ENCODE measurements at places on chromosomes 2 and 18.
A peak's percentile ranks its signal among the peaks of the same experiment; 100 is the strongest.

GRCh38 chr2:220473611-220474010 lies 846.2 kb downstream of the SLC4A3 start:
- DNase-seq: no peak

- no peak for DNase-seq
Measured at GRCh38 chr2:170362313-170362870, 184.4 kb downstream of the MYO3B start.

DNA sequence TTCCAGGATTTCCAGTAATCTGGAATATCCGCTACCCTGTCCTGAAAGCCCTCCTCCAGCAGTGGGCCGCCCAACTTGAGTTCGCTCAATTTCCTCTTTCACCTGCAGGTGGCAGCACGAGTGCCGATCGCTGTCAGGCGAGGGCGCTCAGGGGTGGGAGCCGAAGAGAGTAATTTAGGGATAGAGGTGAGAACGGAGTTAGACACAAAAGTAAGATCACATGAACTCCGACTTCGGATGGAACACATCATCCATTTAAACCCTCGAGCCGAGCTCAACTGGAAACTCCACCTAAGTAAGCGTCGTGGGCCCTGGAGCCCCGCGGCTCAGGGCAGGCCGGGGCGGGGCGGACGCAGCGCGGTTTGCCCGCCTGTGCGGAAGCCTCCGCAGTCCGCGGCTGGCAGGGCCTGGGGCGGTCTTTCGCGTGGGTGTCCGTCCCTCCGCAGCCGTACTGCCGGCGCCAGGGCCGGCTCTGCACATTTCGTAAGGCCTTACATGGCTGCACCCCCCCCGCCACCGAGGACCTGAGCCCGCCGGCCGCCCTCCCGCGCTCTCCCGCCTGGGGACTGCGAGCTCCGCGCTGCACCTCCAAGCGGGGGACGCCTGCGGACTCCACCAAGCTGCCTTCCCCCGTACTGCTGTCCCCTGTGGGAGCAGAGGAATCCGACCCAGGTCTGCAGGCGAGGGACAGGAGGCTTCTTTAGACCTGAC lies 61.2 kb downstream of the SEMA4F start:
- DNase-seq: peak; percentile 78

DNA sequence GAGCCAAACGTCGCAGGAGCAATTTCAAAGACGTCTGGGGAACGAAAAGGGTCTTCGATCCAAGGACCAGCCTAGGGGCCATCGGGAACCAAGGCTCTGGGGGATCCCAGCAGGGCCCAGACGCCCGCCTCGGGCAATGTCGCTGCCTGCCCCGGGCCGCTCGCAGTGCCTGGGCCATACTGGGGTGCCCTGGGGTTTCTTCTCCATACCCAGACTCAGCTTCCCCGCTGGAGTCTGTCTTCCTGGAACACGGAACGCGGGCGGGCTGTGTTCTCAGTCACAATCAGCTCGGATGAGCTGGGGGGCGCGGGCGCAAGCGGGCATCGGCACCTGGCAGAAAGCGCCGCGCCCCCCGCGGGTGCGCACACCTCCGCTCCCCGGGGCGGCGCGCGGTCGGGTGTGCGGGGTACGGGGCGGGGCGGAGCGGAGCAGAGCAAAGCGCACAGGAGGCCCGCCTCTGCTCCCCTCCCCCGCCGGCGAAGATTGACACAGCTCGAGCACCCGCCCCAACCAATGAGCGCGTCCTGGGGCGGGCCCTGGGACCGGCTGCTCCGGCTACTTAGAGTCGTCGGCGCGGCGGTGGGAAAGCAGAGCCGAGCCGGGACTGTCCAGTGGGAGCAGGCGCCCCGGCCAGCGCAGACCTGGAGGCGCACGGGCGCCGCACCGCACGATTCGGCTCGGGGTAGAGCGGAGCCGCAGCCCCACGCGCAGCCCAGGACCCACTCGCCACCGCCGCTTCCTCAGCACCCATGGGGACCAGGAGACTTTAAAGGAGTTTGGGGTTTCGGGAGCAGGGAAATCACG lies at the start of gene LRATD1:
Gene LRATD1 (plus strand): TSS at position 585 of the 804 bp plus-strand sequence. CDS start 1,263 bp downstream, outside the sequence.
- DNase-seq: no peak

GRCh38 chr18:70554854-70555445 lies 266.1 kb downstream of the SOCS6 start:
- no peak for DNase-seq

DNA sequence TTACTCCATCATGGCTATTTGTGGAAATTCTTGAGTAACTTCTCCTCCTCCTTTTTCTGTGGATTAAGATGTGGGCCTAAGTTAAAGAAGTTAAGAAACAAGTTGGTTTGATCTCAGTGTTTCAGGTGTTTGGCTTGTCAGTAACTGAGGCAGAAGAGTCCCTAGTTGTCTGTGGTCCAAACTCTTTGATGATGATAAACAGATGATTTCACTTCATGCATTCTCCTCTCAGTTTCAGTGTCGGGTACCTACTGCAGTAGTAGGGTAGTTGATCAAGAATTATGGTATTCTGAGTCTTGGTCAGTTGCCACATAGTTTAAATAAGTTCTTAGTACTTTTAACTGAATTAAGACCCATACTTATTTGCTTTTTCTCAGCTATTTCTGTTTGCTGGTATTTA lies 85.6 kb downstream of the NCOA1 start:
- no peak for DNase-seq

DNA sequence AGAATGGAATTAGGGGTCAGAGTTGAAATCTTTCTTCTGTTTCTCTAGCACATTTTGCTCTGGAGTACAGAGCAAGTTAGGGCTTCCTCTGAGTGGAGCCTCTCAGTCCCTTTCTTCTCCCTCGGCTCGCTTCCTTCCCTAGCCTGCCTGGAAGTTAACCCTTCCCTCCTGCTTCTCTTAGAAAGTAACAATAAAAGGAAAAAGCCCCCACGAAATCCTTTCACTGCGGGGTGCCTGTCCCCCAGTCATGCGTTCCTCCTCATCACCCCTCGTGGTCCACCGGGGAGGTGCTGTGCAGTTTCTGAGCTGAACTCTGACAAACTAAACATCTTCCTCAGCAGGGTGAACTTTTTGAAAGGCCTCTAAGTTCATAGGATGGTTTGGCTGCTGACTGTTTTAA lies 2.0 kb downstream of the IGFBP2 start:
- DNase-seq: no peak

GRCh38 chr2:177029901-177030300 lies 182.7 kb upstream of the HNRNPA3 start:
- DNase-seq: no peak

DNA sequence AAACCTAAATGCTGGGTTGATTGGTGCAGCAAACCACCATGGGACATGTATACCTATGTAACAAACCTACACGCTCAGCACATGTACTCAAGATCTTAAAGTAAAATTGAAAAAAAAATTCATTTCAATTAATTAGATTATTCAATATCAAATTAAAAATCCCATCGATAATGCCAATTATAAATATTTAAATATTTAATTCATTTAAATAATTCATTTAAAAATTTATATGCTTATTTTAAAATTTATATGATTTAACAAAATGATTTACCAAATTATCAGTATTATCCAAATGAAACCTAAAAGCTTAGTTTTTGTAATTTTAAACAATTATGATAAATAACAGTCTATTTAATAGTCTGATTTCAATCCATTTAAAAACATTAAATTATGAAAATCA lies 560.4 kb downstream of the NUP35 start:
- DNase-seq: no peak

- no peak for DNase-seq
Measured at GRCh38 chr18:75455249-75456198, 28.0 kb upstream of the SMIM21 start.

DNA sequence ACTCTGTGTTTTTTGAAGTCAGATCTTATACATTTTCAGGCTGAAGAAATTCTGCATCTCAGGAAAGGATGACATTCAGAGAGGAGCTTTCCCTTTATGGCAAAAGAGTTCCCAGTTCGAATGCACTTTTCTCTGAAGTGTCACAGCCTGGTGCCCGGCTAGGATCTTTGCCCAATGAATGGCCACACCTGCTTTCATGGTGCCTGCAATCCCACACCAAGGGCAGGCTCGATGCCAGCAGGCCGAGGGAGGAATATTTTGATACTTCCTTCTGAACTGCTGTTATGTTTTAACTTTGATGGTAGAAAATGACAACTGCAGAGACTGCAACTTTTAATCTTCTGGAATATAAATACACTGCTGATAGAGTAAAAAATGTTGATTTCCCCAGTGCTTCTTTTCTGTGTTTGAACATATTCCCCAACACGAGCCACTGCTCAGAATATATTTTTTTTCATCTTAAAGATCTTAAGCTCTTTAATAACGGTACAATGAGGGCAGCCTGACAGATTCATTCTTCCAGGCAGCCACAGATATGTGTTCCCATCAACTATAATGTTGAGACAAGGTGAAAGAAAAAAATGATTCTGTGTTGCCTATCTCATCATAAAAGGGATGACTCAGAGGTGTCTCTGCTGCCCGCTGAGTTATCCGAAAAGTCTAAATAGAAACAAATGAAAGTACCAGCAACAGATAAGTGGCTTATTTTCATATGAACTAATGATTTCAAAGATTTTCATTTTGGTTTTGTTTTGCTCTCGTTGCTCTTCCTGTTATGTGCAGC lies 848.5 kb downstream of the DCDC2C start:
- no peak for DNase-seq

- no peak for DNase-seq
Measured at GRCh38 chr2:203594541-203594940, 59.4 kb upstream of the RAPH1 start.

- DNase-seq: no peak
Measured at GRCh38 chr2:218780046-218780445, 1.9 kb upstream of the CYP27A1 start.

GRCh38 chr2:33134086-33134771 lies 187.5 kb downstream of the LTBP1 start:
- DNase-seq: no peak

DNA sequence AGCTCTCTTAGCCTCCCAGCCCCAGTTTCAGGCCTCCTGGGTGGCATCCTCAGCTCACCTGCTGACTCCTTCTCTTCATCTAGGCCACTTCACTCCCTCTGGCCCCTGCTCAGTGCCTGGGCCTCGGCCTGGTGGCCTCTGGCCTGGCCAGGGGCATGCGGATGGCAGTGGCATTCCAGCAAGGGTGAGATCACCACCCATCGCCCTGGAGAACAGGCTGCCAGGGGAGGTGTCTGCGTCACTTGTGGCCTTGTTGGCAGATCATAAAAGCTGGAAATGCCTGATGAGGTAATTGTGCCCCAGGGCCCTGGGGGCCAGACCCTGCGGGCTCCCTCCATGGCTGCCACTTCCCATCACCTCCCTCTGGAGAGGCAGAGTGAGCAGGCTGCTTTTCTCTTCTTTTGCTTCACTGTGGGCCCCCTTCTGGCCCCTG lies 72.5 kb upstream of the SMAD2 start:
- no peak for DNase-seq

DNA sequence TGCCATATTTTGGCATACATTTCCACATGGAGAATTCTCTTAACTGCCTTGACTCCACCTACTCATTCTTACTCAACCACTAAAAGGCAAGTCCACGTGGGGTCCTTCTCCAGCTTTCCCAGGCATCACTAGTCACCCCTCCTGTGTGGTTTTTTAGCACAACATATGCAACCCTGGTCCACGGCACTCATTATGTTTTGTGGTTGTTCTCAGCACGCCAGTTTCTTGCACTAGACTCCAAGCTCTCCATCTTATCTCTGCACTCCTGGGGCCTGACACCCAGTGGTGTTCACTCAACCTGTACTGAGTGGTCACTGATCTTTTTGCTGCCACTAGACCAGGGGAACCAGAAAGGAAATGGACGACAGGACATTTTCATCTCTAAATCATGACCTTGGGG lies 18.0 kb downstream of the MARCHF4 start:
- no peak for DNase-seq

DNA sequence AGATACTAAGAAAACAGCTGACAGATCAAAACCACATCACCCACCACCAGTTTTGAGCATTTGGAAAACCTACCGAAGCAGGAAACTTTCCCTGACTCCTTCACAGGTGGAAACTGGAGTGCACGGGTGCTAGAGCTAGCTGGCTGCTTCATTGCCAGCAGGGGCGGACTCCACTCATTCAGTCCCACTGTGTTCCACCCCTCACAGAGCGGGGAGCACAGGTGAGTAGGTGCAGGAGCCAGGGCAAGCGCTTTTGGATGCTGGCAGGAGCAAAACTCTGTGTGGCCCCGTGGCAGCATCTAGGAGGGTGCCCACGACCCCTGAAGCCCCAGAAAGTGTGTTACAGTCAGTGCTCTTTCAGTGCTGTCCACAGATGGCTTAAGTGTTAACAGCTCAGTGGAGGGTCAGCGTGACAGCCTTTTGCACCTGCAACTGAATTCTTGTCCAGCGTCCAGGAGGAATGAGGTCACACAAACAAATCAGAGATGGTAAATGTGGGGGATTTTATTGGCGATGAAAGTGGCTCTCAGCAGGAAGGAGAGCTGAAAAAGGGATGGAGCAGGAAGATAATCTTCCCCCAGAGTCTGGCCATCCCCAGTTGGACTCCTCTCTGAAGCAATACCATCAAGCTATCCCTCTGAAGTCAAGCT lies 71.1 kb downstream of the TMEM163 start:
- no peak for DNase-seq

GRCh38 chr2:133885847-133886246 lies 317.6 kb upstream of the NCKAP5 start:
- DNase-seq: no peak

- no peak for DNase-seq
Measured at GRCh38 chr2:25756536-25756935, 83.2 kb upstream of the DTNB start.

DNA sequence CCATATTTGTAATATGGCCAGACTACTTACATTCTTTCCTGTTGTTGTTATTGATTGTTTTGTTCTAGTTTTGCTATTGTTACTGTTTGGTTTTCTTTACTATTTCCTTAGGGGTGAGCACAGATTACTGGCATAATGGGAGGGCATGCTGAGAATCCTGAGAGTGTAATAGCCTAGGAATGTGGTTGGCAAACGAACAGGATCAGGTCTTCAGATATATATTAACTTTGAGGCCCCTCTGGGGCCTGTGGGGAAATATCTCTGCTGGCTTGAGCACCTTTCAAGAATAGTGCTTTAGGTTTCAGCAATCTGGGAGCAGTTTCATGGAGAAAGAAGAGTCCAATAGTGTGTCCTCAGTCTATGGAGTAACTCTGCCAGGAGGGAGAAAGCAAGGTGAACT lies 144.4 kb downstream of the THSD7B start:
- no peak for DNase-seq

DNA sequence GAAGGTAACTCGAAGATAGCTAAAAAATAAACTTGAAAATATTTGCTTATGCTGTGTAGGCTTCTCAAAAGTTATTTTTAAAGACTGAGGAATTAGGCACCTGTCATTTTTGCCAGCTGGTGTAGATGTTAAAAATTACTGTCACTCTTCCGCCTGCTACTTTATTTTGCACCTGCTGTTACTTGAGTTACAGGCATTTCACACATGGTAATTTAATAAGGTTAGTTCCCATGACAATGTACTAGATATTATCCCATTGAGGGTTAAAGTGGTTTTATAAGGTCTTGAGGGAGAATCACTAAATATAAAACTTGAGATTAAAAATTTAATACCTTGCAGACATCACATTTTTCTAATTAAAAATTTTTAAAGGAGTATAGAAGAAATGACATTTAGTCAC lies 26.6 kb downstream of the MYL1 start:
- DNase-seq: no peak

GRCh38 chr2:12884713-12885282 lies 168.1 kb downstream of the TRIB2 start:
- no peak for DNase-seq

- no peak for DNase-seq
Measured at GRCh38 chr2:8540552-8541055, 141.3 kb upstream of the ID2 start.

All from CD4-positive, alpha-beta T cell treated with Interleukin-4 for 1 hour (primary cell).